ENCODE measurements at places on chromosomes 7 and 10.

GRCh38 chr7:158000160-158000559, 587.5 kb downstream of the PTPRN2 start:
- no peak overlapping the region for H3K4me3 ChIP-seq
- H3K36me3 ChIP-seq, result no peaks in the 10 kb centered on the region
- peaks cover 25% of the 10 kb centered on the region for H3K4me1 ChIP-seq
- H3K27me3 ChIP-seq, result no peaks in the 10 kb centered on the region
- H3K27ac ChIP-seq, result no peak overlapping the region

DNA sequence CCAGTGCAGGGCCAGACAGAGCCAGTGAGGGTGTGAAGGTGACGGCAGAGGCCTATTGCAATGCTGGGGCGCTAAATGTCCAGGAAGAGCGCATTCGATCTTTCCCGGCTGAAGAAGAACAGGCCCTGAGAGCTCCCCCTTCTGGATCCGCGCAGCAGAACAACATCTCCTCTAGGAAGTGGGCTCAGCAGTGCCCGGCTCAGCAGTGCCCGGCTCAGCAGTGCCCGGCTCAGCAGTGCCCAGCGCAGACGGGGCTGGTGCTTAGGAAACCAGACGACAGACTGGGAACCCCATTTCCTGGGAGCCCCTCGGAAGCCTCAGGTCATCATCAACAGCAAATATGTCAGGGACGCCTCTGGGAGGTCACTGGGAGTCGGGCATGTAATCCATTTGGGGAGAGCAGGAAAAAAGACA, 4.7 kb upstream of the NOS3 start:
- H3K36me3 ChIP-seq, result no peaks in the 10 kb centered on the region
- peak; percentile 73 for DNase-seq
- no peak overlapping the region for H3K4me3 ChIP-seq
- no peak overlapping the region for H3K27ac ChIP-seq
- peaks cover 69% of the 10 kb centered on the region for H3K27me3 ChIP-seq

DNA sequence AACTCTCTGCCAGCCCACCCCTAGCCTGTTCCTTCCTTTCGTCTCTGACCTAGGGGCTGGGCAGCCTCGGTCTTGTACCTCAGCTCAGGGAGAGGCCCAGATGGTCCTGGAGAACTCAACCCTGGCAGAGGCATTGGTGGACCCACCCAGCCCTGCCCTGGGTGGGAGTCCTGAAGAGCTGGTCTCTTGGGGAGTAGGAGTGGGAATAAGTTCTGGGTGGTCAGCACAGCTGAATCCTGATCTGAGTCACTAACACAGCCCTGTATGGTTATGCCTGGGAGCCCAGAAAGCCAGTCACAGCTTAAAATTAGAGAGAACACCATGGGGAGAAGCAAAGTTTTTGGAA, 84.0 kb downstream of the SORBS1 start:
- no peaks in the 10 kb centered on the region for H3K36me3 ChIP-seq
- no peak for DNase-seq
- H3K27me3 ChIP-seq, result no peaks in the 10 kb centered on the region
- H3K27ac ChIP-seq, result no peak overlapping the region
- no peak overlapping the region for H3K4me3 ChIP-seq

DNA sequence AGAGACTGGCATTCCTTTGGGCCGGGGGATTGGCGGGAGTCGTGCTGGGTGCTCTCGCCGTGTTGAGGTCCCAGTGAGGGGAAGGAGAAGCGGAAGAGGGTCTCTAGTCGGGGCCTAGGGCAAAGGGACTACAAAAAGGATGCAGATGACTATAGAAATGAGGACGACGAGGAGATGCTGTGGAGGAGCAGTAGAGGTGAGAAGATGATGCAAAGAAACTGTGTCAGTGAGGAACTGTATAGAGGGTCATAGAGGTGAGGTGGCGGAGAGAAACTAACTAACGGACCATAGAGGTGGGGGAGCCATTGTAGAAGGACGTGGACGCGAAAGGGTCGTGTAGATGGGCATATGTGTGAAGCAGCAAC, 324 bp downstream of the TWNK start:
- H3K4me3 ChIP-seq, result peak overlapping the region; percentile 100
- peak overlapping the region; percentile 67 for H3K27ac ChIP-seq
- H3K4me1 ChIP-seq, result peaks cover 21% of the 10 kb centered on the region
- no peaks in the 10 kb centered on the region for H3K27me3 ChIP-seq

- DNase-seq, result no peak
- H3K4me1 ChIP-seq, result no peaks in the 10 kb centered on the region
- no peak overlapping the region for H3K27ac ChIP-seq
- no peaks in the 10 kb centered on the region for H3K27me3 ChIP-seq
- no peaks in the 10 kb centered on the region for H3K36me3 ChIP-seq
Measured at GRCh38 chr10:61279400-61279799, 173.8 kb downstream of the TMEM26 start.
